ENCODE measurements at places on chromosomes 1 and 21.

DNA sequence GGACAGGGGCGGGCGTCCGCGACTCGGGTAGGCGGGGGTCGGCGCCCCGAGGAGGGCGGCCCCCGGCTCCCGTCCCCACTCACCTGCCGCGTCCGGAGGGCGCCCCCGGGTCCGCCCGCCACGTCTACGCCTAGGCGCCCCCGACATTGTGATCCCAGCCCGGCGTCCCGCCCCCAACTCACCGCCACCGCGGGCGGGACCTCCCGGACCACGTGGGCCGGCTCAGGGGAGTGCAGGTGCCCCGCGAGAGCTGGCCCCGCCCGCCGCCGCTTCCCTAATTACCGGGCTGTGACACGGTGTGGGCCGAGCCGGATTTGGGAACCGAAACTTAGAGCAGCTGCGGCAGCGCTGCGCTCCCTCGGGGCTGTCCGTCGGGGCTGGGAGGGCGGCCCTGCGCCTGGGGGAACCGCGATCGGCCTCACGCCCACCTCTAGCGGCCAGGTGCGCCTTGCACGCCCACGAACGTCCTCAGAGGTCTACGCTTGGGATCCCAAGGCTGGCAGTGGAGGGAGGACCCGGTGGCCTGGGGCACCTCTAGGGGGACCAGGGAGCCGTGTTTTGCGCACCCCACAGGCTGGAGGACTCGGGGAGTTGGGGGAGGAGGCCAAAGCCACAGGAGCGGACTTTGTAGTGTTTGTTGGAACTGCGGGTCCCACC lies 521 bp upstream of the NADK start:
- DNase-seq, result peak; percentile 50

GRCh38 chr21:33028287-33028670 lies 2.5 kb downstream of the OLIG2 start:
- DNase-seq, result no peak

DNA sequence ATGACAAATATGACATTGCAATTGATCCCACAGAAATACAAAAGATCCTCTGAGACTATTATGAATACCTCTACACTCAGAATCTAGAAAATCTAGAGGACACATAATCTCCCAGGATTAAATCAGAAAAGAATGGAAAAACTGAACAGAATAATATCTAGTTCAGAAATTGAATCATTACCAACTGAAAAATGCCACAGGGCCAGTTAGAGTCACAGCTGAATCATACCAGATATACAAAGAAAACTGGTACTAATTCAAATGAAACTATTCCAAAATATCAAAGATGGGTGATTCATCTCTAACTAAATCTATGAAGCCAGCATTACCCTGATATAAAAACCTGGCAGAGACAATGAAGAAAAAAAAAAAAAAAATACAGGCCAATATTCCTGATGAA lies 149.3 kb downstream of the BRINP3 start:
- DNase-seq, result no peak

GRCh38 chr21:39381009-39381408 lies 32.1 kb upstream of the HMGN1 start:
- DNase-seq, result no peak

- no peak for DNase-seq
Measured at GRCh38 chr1:224704107-224704735, 88.1 kb downstream of the CNIH3 start.

GRCh38 chr1:224407571-224408293 lies 26.9 kb downstream of the WDR26 start:
- DNase-seq, result no peak

- no peak for DNase-seq
Measured at GRCh38 chr1:11893907-11894251, 32.3 kb downstream of the KIAA2013 start.

GRCh38 chr1:54501849-54502248 lies 46.2 kb upstream of the ACOT11 start:
- no peak for DNase-seq

DNA sequence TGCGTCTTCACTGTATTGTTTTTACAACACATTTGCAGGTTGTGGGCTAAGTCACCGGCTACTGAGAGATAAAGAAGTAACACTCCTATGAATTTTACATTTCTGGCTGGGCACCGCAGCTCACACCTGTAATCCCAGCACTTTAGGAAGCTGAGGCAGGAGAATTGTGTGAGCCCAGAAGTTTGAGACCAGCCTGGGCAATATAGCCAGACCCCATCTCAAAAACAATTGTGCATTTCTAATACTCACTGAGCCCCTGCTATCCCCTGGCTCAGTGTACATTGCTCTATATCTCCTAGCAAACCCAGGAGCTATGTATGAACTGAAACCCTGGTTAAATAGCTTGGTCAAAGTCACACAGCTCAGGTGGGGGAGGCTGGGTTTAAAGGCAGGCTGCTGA lies 108.7 kb downstream of the ZNF281 start:
- no peak for DNase-seq

- no peak for DNase-seq
Measured at GRCh38 chr1:39109644-39110043, 83.5 kb downstream of the NDUFS5 start.

DNA sequence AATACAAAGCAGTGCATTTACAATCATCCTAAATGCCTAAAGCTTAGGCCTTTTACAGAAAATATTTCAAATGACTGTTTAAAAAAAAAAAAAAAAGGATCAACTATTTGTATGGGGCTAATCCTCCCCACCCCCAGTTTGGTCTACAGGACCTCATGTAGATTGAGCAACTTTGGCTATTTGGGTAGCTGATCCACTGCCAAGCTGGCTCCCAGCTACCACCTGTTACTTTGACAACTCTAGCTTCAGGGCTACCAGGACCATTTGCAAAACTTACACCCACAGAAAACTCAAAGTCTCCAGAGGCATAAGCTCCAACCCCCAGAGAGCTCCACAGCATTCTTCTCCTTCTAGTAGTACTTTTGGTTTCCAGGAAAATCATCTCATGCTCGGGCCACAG lies 29.4 kb downstream of the JAK1 start:
- DNase-seq, result no peak

- DNase-seq, result peak; percentile 1
Measured at GRCh38 chr1:107430540-107431228, 289.8 kb downstream of the NTNG1 start.

- no peak for DNase-seq
Measured at GRCh38 chr1:173295391-173295790, 88.3 kb upstream of the TNFSF4 start.

- no peak for DNase-seq
Measured at GRCh38 chr1:182620924-182621585, 16.9 kb upstream of the RGS16 start.

DNA sequence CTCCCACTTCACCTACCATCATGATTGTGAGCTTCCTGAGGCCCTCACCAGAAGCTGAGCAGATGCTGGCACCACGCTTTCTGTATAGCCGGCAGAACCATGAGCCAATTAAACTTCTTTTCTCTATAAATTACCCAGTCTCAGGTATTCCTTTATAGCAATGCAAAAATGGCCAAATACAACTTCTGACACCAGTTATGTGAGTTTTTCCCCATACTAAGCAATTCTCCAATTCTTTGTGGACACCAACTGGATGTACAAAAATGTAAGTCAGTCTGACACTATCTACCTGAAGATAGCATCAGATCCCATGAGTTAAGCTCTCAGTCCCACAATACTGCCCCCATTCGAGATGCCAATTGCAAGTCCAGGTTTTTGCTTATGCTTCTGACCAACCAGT lies 65.4 kb upstream of the PPIH start:
- no peak for DNase-seq

- no peak for DNase-seq
Measured at GRCh38 chr1:99682291-99682751, 36.4 kb downstream of the PALMD start.

DNA sequence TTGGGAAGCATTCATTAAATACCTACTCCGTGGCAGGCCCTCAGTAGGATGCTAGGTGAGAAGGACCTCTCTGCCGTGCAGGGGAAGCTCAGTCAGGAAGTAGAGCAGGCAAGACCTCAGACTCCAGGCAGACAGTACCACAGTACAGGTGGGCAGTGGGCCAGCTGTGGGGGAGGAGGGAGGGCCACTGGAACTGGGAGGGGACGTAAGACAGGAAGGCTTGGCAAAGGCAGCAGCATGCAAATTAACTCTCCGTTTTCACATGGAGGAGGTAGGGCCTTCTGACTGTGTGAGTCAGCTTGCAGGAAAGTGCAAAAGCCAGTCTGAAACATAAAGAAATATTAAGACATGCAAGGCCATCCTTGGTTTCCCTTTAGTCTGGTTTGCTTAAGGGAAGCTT lies 157.7 kb downstream of the TRIM33 start:
- DNase-seq, result no peak

GRCh38 chr1:185373813-185374529 lies 56.9 kb upstream of the IVNS1ABP start:
- no peak for DNase-seq

DNA sequence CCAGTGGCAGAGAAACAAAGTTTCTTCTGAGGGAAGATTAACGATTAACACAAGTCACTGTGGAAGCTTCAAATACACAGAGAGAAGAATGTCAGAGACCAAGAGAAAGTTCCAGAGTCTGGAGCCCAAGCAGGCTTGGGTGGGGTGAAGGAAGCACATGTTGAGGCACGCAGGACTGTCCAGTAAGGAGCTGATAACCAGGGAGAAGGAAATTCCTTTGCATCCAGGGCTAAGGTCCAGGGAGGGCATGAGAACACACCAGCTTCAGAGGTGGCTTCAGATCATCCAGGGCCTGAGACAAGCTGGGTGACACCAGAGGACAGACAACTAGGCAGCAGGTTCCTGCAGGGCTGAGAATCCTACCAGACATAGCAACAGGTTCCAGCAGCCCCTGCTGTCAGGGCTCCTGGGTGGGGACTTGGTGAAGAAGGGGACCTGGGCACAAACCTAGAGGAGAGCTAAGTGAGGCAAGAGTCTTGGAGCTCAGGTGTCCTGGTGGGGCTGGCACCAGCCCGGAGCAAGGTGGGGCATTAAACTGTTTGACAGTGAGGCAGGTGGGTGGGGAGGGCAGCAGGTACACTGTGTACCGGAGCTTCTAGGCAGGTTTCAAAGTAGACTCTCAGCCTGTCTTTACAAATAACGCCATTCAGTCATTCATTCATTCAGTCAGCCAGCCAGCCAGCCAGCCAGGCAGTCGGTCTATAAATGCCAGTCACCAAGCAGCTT lies 2.6 kb upstream of the SPRR1A start:
- no peak for DNase-seq

DNA sequence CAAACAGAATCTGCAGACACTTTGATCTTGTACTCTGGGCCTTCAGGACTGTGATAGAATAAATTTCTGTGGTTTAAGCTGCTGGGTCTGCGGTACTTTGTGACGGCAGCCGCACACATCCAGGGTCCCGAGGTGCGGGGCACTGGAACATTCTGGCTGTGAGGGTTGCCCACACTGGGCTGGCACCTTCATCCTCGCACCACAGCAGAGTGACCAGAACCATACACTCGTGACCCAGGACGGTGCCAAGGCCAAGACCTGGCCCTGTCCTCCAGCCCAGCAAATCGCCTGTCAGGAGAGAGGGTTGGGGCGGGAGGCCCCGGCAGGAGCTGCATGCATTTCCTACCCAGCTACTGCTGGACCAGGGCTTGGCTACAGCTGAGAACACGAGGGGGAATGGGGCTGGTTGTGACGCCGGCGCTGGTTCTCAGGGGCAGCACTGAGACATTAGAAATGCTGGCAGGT lies 2.6 kb upstream of the FTCD start:
- DNase-seq, result no peak

DNA sequence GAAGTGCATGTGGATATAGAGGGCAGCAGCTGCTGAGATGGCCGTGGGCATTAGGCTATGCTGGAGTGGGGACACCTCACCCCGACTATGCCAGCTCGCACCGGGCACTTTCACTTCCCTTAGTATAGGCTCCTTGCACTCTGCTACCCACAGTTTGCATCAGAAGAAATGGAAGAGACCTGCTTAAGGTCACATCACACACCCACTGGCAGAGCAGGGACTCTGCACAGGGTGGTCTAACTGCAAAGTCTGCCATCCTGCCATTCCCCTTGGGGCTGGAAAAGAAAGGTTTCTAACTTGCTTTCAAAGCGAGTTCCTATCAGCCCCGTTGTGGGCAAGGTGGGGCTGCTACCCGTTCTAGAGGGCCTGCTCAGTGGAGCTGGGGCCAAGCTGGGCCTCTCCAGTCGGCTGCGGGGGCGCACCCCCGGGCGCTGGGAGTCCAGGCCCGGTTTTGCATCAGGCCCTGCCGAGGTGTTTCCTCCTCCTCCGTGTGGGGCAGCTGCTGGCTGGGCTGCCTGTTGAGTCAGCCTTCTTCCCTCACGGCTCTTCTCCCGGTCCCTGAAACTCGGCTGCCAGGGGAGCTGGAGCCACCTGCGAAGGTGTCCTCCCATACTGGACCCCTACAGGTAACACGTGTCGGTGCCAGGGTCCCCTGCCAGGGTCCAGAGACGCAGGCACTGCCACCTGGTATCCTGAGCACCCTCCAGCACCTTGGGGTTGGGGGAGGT lies at the start of gene SYTL1:
Gene SYTL1 (plus strand): TSS at position 498 of the 728 bp plus-strand sequence. CDS start 3,313 bp downstream, outside the sequence.
- no peak for DNase-seq

GRCh38 chr1:91729621-91730358 lies 156.2 kb downstream of the TGFBR3 start:
- no peak for DNase-seq

GRCh38 chr1:65069011-65069565 lies 78.9 kb upstream of the AK4 start:
- no peak for DNase-seq

GRCh38 chr1:69540052-69540451 lies 27.7 kb upstream of the LRRC7 start:
- no peak for DNase-seq

DNA sequence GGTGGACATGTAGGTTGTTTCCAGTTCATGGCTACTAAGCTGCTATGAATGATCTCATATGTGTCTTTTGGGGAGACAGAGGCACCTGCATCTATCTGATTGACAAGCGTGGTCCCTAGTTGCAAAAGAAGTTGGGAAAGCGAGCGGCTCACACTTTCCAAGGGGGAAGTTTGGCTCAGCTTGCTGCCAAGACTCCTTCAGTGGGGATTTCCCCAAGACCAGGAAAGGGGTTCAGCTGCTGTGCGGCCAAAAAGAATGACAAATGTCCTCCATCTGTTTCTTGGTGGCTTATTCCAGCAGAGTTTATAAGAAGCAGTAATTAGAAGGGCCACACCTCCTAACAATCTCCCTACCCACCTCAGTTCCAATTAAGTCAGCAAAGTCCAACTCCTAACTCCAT lies 128.5 kb upstream of the GALNT2 start:
- DNase-seq, result no peak

Data from hippocampal formation (tissue), 2 donors.